ENCODE measurements at places on chromosomes 12 and 14.

- DNase-seq = peak; percentile 53
Observed at GRCh38 chr12:68001486-68002466, 12.5 kb downstream of the IFNG-AS1 start.

GRCh38 chr14:65287264-65288131, 125.0 kb upstream of the FUT8 start:
- DNase-seq = peak; percentile 21

DNA sequence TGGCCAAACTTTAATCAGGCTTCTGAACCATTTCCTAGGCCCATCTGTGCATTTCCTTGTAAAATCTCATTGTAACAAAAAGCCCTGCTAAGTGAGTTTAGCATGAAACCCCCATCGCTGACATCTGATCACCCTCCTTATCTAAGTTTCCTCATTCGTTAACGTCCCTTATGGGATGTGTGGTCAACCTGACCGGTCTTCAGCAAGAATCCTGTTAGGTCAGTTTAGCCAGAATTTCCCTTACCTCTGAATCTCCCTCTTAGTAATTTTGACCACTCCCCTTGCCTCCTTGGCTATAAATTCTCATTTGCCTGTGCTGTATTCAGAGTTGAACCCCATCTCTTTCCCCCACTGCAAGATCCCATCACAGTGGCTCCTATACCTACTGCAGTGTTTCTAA, 239.3 kb downstream of the RMST start:
- DNase-seq = no peak

GRCh38 chr14:54891471-54892245, 11.0 kb downstream of the GCH1 start:
- no peak for DNase-seq

DNA sequence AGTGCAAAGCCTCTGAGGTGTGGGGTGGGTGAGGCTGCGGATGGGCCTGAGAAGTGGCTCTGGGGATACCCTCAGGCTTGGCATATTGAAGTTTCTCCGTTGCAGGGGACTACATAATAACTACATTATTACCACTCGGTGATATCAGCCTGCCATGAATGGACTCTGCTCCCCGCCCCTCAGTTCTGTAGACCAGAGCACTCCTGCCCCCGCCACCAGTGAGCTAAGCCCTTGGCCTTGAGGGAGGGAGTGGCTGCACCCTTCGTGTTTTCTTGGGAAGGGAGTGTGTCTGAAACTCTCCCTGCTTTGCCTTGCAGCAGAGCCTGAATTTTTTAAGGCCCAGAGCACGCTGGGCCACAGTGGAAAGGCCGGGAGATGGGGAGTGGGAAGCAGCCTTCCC, 1.7 kb downstream of the ORAI1 start:
- no peak for DNase-seq

DNA sequence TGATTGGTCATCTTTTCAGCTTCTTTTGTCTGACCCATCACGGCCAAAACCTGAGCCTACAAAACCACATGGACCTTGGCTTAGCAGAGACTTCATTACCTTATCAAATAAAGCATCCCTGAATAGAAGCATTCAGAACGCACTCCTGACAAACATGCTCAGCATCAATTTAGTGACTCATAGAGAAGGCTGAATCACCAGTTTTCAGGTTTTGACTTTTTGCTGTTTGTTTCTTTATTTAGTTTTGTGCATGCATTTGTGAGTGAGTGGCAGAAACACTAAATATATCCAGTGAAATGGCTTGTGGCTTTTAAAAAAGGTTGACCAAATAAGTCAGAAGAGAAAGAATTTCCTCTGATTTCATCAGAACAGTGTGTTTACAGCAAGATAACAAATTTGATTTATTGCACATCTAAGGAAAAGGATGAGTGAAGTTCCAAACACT, 19.0 kb upstream of the OVCH1 start:
- DNase-seq = peak; percentile 62

DNA sequence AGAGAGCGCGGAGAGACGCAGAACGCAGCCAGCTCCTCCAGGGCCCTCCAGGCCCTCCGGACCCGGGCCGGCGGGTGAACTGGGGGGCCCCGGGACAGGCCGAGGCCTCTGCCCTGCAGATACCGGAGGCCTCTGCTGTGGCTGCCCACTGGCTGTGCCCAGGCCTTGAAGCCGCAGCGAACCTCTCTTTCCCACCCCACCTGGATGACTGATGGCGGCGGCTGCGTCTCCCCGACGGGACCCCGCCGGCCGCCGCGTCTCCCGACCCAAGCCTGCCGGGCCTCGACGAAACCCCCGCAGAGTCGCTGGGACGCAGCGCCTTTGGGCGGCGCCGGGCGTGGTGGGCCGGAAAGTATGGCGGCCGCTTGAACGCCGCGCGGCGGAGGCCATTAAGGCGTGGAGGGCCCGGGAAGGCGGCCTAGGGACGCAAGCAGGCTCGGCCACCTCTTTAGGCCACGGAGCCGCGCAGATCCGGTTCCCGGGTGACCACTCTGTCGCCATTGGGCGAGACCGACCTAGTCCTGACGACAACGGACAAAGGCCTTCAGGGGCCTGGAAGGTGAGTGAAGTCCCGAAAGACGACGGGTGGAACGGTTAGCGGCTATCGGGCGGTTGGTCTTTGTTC, 8.4 kb upstream of the ERGIC2 start:
- DNase-seq = no peak

Measured in choroid plexus epithelial cell (primary cell).